ENCODE measurements at places on chromosomes 7 and 10.

DNA sequence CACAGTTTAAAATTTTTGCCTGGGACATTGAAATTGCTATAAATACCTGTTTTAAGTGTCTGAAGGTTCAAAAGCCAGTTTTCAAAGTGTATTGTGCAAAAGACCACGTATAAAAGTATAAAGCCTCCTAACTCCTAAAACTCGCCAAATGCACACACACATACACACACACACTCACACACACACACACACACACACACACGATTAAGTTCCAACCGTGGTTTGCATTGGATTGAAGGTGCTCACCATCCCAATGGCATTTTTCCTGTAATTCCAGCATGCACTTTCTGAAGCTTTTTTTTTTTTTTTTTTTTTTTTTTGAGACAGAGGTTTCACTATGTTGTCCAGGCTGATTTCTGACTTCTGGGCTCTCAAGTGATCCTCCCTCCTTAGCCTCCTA lies 2.8 kb upstream of the RGS10 start:
- DNase-seq: no peak

GRCh38 chr7:40221836-40222235 lies 87.0 kb downstream of the SUGCT start:
- DNase-seq: no peak

DNA sequence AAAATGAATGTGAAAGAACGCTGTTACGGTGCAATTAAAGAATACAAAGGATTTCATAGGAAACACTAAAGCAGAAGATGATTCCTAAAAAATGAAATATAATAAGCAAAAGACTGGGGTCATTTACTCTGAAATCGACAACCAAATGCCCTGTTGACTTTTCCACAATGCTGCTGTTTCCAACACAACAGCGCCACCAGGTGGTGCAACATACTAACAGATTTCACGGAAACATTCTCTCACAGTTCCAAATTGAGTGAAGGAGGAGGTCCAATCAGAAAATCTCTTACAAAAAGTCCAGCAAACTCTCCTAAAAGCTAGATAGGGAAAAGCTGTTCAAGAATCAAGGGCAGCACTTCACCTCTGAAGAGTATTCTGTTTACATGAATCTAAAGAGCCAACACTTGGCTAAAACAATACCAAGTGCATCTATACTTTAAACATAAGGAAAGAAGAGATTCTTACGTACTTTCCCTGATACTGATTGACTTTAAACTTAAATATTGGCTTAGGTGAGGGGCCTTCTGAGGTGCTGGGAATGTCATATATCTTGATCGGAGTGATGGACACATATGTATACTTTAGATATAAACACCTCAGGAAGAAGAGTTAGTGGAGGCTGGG lies 55.9 kb downstream of the UPF2 start:
- DNase-seq: peak; percentile 46

DNA sequence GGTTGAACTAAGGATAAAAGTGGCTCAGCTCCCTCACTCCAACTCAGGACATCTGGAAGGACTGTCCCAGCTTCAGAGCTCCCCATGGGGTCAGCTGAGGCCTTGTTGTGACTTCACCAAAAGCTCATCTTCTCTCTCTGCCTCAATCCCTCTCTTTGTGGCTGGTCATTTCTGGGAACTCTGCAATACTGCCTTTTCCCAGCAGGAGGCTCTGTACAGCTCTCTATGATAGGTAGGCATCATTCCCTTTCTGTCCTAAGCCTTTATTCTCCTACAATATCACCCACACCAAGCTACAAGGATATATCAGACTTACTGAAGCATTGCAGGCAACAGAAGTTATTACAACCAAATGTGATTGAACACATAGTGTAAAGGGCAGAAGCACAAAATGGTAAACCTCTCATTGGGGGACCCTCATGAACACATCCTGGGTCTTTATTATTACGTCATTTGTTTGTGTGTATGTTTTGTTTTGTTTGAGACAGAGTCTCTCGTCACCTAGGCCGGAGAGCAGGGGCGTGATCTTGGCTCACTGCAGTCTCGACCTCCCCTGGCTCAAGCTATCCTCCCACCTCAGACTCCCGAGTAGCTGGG lies 36.7 kb upstream of the PRPS1L1 start:
- DNase-seq: no peak

DNA sequence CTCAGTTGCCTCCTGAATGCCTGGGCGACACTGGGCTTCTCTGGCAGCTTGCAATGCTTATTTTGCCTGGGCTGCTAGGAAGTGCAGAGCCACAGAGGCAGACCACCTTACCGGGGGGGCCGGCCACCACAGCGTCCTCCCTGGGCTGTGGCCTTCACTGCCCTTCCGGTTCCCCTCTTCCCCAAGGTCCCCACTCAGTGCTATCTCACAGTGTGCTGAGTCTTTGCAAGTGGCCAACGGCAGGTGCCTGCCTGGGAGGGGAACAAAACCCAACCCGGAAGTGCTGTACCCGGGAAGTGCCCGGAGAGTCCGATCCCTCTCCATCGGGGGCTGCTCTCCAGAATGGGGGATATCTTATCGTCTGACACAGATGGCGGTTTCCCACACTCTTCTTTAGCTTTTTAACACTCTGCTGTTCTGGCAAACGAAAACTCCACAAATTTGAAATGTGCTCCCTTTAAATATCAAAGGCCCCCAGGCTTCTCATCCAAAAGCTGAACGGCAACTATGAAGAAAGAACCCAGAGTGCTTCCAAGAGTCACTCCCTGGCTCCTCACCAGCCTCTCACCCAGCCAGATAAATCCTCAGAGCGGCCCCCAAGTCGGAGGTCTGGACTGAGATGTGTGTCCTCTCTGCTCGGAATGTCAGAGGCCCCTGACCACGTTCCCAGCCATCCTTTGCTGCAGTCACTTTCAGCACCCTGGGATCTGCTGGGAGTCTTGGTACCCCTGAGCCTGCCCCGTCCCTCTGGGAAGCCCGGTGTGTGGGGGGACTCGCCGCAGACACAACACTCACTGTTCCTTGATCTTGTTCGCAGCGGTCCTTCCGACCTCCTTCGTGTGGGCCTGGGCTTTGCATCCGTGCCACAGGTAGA lies 165.1 kb downstream of the SVIL start:
- DNase-seq: no peak

- no peak for DNase-seq
Observed at GRCh38 chr7:19491821-19492452, 216.9 kb downstream of the POLR1F start.

DNA sequence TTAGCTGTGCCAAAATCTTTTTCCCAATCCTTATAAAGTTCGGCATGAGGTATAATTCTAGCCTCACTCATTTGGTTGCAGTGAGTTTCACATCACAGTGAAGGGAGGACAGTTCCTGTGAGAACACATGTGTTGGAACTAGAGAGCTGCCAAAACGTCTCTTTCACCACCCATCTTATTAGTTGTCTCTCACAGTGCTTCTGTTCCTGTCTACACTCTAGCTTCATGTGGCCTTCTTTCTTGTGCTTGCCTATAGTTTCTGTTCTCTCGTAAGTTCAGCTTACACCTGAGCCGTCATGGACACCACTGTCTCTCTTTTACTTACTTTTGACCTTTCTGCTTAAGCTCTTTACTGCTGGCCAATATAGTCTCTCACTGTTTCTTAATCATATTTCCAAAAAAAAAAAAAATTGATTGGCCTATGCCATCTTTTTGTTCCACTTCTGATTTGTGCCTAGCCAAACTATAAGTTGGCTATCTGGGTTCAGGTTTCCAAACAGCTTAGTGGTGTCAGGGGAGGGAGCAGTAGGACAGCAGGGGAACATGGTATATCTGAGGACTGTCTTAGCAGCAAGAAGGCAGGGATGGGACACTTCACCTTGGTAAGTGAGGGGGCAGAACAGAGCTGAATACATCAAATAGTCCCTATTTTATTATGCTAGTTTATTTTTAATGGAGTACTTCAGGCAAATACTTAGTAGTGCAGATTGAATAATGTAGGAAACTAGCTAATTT lies 38.0 kb downstream of the ZNRF2 start:
- no peak for DNase-seq

- DNase-seq: no peak
Observed at GRCh38 chr10:29199339-29199738, 89.5 kb upstream of the LYZL1 start.

DNA sequence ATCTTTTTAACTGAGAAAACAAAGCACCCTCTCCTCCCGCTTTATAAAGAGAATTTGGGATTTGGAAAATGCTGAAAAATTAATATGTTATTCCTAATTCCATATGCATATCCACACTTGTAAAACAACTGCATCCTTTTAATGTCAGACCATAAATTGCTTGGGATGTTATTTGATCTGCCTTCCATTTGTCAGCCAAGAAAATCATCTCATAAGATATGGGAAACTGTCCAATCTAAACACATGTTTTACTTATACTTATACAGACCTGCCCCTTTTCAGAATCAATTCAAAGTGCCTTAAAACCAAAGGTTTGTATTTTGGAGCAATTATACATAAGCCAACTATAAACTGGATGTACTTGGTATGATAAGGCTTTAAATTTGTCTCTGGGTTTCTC lies 595.5 kb upstream of the PFKP start:
- no peak for DNase-seq

DNA sequence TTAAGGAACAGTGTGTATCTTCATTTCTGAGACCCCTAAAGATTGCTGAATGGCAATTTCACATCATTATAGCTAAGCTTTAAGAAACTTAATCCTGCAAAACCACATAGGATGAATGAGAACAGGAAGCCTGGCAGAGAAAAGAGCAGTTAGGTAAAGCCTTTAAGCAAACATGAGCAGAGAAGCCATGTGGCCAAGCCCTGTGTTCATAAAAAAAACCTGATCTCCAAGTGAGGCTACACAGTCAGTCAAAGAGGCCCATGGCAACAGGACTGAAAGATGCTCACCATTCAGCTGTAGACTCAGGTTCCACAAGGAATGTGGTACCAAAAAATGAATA lies 9.3 kb downstream of the LIPA start:
- DNase-seq: no peak

DNA sequence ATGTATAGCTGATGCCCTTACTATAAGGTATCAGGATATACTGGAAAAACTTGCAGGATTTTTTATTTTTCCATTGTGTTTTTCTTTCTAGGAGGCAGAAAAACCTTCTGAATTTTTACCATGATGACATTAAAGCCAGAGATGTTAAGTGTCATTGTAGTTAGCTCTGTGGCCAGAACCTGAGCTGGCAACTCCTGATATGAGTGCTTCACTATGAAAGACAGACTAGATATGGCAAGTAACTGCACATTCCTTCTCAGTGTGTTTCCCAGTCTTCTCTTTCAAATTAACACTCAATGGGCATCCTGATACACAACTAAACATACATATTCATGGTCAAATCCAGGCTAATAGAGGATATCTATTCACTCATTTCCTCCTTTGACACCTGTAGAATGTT lies 166.2 kb downstream of the CTTNBP2 start:
- DNase-seq: no peak

DNA sequence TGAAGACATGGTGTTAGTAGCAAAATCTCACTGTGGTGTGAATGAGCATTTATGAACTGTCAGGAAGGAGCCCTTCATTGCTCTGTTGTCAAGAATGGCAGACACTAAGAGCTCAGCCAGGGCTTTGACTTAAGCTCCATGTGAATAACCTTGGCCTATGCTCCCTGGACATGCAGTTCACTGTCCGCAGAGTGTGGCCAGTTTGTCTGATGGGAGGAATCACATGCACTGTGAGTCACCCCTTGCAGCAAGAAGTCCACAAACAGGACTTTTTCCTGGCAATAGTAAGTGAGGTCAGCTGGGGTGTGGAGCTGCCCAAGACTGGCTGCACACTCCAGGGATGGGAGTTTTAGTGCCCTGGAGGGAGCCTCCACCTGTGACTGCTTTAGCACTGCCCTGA lies 49.5 kb downstream of the ZNF37A start:
- DNase-seq: no peak

GRCh38 chr10:43981696-43982095 lies 333.0 kb upstream of the ZNF32 start:
- no peak for DNase-seq

- DNase-seq: no peak
Observed at GRCh38 chr7:155593461-155594162, 47.3 kb upstream of the CNPY1 start.

DNA sequence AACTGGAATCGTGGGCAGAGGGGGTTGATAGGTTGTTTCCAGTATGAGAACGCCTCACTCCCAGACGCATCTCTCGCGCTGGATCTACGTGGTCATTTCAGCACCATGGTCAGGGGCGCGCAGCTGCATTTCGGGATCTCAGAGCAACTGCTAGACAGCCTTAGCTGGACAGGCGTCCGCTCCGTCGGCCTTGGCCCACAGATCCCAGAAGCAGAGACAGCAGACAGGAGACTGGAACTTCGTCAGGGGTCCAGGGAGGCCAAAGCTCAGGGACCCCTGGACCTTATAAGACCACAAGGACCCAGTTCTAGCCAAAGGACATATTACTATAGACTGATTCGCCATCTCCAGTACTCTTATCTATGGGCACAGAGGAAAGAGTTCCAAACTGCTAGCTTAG lies 5.3 kb downstream of the NEUROG3 start:
- DNase-seq: no peak

- no peak for DNase-seq
Observed at GRCh38 chr10:127563718-127564553, 14.8 kb downstream of the NPS start.

GRCh38 chr10:101029520-101030295 lies 1.2 kb downstream of the PDZD7 start:
- DNase-seq: no peak

GRCh38 chr7:132256721-132257212 lies 319.5 kb downstream of the PLXNA4 start:
- DNase-seq: no peak

DNA sequence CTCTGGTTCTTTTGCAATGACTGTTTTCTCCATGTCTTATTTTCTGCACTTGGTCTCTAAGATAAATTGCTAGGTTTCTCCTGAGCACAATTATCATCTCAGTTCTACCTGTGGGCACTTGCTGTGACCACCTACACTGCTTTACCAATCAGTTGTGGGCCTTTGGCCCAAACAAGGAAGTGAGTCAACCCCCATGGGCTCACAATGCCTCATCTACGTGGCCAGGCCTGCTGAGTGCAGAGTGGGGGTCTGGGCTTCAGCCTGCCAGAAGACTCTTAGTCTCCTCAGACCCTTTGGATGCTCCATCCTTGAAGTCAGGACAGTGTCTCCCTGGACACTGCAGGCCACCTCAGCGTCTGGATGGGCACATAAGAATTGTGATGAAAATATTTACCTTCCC lies 20.3 kb downstream of the SCART1 start:
- DNase-seq: no peak

- no peak for DNase-seq
Observed at GRCh38 chr7:114409750-114410149, 4.9 kb upstream of the FOXP2 start.

GRCh38 chr10:132599732-132600131 lies 62.1 kb downstream of the INPP5A start:
- no peak for DNase-seq

All from activated gamma-delta T cell treated with anti-CD3 and anti-CD28 coated beads, Interleukin-2, amount 50 U/mL, for 16 hours (primary cell).